RCC 7860 (cell line): ENCODE measurements at places on chromosomes 13 and 19.

DNA sequence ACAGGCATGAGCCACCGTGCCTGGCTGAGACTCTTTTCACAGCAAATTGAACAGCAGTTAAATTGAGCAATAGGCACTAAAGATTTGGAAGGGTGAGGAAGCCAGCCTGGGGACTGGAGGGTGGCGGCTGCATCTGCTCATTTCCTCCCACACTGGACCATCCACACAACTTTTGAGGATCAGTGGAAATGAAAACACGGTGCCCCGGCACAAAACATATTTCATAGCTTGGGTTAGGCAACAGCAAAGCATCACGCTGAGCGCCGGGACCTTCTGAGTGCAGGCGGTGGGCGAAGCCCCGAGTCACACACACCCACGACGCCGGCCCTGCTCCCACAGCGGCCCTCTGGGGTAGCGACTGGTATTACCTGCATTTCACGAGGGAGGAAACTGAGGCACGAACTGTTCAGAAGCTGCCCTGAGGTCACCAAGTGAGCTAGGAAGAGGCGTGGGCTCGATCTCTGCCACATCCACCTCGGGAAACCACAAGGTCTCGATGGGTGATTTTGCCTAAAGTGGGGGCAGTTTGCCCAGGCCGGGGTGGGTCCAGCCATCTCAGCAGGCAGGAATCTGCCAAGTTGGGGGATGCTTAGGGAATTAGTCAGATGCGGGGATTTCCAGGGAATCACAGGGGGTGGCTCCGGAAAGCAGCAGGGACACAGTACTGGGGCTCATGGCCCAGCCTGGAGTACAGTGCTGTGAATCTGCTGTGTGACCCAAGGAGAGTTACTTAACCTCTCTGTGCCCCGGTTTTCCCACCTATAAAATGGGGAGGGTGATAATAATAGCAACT lies 3.5 kb upstream of the SBNO2 start:
- DNase-seq = peak; percentile 98

DNA sequence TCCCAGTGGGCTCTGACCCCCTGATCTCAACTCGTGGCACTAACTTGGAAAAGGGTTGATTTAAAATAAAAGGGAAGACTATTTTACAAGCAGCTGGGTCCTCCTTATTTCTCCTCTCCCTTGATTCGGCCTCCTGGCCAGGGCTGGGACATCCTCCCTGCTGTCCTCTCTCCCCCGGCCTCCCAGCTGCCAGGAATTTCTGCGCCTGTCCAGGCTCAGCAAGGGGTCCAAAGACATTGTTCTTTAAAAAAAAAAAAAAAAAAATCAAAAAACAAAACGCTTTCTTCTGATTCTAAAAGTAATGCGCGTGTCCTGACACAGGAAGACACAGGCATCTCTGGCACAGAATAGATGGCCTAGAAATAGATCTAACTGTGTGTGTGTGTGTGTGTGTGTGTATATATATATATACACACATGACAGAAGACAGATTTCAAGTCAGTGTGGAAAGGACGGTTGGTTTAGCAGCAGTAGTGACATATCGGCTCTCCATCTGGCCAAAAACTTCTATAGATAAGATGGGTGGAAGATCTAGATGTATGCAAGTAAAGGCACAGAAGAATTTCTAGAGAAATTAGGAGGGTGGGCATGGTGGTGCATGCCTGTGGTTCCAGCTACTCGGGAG lies 12.3 kb upstream of the LENG8 start:
- no peak for DNase-seq

GRCh38 chr19:5530701-5531100 lies 37.1 kb downstream of the TINCR start:
- DNase-seq = no peak

- DNase-seq = no peak
These were observed 5.6 kb downstream of the CEACAM7 start for GRCh38 chr19:41682437-41682836.

DNA sequence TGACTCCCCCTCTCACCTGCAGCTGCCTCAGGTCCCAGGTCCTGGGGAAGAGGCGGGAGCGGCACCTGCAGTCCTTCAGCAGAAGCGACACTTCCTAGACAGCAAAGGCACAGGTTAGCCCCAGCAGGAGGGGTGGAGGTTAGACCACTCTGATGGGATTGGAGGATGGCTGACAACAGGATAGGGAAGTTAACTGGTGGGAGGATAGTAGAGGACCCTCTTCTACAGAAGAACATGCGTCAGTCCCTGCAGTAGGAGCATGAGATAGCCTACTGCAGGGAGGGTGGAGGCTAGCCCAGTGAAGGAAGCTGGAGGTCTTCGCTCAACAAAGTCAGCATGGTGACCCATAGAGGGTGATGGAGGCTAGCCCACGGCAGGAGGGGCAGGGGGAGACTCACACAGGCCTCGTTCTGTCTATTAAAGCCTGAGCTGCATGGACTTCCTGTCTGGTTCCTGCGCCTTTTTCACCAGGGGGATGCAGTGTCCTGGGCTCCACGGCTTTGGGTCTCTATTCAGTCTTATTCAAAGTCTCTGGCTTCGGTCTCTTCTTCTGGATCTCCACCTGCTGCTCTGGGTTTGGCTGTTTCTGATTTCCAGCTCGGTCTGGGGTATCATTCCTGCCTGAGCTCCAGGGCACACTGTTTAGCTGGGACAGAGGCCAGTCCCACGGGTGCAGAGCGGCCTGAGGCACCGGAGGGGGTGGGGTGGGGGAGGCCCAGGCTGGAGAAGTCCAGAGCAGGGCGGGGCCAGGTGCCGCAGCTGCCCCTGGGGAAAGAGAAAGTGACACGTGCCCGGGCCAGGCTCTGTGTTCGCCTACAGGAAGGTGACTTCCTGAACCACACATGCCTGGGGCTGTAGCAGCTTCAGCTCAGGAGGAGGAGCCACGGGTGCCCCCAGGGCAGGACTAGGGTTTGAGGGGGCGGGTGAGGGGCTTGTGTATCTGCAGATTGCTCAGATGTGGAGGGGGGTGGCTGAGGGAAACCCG lies 7.3 kb downstream of the IFNL3 start:
- DNase-seq = no peak

- DNase-seq = no peak
These were observed 1115.4 kb downstream of the SLITRK1 start for GRCh38 chr13:82766732-82767321.

- no peak for DNase-seq
These were observed 154.3 kb downstream of the FGF9 start for GRCh38 chr13:21825186-21825585.

GRCh38 chr13:109728791-109729731 lies 57.3 kb downstream of the IRS2 start:
- DNase-seq = no peak

DNA sequence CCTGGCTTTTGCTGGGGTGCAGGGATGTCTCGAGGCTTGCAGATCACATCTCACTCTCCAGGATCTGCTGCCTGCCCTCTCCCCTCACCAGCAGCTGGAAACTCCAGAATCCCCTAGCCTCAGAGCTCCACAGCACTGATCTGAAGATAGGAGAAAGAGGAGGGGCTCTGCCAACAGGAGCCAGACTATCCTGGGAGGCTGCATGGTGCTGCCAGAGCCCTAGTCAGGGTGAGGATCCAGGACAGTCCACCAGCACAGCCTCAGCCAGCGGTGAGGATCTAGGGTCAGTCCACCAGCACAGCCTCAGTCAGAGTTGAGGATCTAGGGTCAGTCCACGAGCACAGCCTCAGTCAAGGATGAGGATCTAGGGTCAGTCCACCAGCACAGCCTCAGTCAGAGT lies 65.2 kb downstream of the RAB20 start:
- DNase-seq = no peak

GRCh38 chr13:111854403-111854802 lies 212.5 kb upstream of the SOX1 start:
- DNase-seq = no peak
